ENCODE measurements at places on chromosomes 5 and 9. TPM values are rescaled to one million over a fixed set of nuclear protein-coding genes. Genes with fewer than 3 reads are reported as not detected.

GRCh38 chr5:6000867-6001266 is 377.5 kb downstream of the MED10 start:
- H3K4me1 ChIP-seq = no peaks in the 10 kb centered on the region
- H3K36me3 ChIP-seq = no peaks in the 10 kb centered on the region
- H3K27ac ChIP-seq = no peak overlapping the region

GRCh38 chr9:23587903-23588302 is 238.1 kb downstream of the ELAVL2 start:
- H3K36me3 ChIP-seq = no peaks in the 10 kb centered on the region
- H3K27ac ChIP-seq = no peak overlapping the region
- DNase-seq = no peak
- H3K4me1 ChIP-seq = peaks cover 2% of the 10 kb centered on the region
- no peaks in the 10 kb centered on the region for H3K27me3 ChIP-seq

- H3K27ac ChIP-seq = no peak overlapping the region
- DNase-seq = no peak
- no peaks in the 10 kb centered on the region for H3K4me1 ChIP-seq
- peaks cover 5% of the 10 kb centered on the region for H3K27me3 ChIP-seq
Measured at GRCh38 chr5:133945568-133945967, 22.9 kb downstream of the C5orf15 start.

- H3K4me1 ChIP-seq = peaks cover 7% of the 10 kb centered on the region
- H3K4me3 ChIP-seq = no peak overlapping the region
- DNase-seq = no peak
- peaks cover 1% of the 10 kb centered on the region for H3K36me3 ChIP-seq
- no peak overlapping the region for H3K27ac ChIP-seq
Measured at GRCh38 chr5:67085616-67086015, 111.0 kb downstream of the CD180 start.

DNA sequence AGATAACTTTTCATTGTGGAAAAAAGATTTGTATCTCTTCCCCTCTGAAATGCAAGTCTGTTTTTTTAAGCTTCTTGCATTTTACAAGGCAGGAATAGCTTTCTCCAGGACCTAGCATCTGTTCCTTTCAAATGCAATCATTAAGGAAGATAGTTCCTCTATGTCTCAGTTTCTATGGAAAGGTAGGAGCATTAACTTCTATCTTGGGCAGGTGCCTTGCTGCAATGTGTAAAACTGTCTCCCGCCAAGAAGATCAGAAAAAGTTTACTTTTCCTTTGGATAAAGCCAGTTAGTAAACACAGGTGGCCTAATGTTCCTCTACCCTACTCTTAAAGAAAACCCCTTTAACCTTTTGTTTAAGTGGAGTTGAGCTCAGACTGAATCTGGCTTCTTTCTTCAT is 560.6 kb upstream of the CYLC2 start:
- H3K4me3 ChIP-seq = no peak overlapping the region
- H3K27ac ChIP-seq = no peak overlapping the region
- H3K27me3 ChIP-seq = no peaks in the 10 kb centered on the region
- DNase-seq = no peak
- no peaks in the 10 kb centered on the region for H3K36me3 ChIP-seq

GRCh38 chr9:107087222-107087621 is 195.9 kb upstream of the RAD23B start:
- no peak overlapping the region for H3K27ac ChIP-seq
- no peak overlapping the region for H3K4me3 ChIP-seq
- H3K27me3 ChIP-seq = peaks cover 9% of the 10 kb centered on the region
- no peaks in the 10 kb centered on the region for H3K36me3 ChIP-seq
- no peaks in the 10 kb centered on the region for H3K4me1 ChIP-seq

- no peaks in the 10 kb centered on the region for H3K4me1 ChIP-seq
- H3K27ac ChIP-seq = no peak overlapping the region
- H3K27me3 ChIP-seq = no peaks in the 10 kb centered on the region
- H3K36me3 ChIP-seq = no peaks in the 10 kb centered on the region
- DNase-seq = no peak
Measured at GRCh38 chr5:178683783-178684182, 46.7 kb downstream of the ZNF354A start.

CHD1 gene
- total RNA-seq = 54.5 TPM

ZNF300 gene
- 1.9 TPM for total RNA-seq

NRG2 gene
- not detected for total RNA-seq
